ENCODE measurements at places on chromosomes 4 and X.

- DNase-seq: peak; percentile 23
Measured at GRCh38 chr4:93199492-93199891, 629.1 kb upstream of the ATOH1 start.

- no peak for DNase-seq
Measured at GRCh38 chr4:59728496-59728895, 1471.6 kb upstream of the ADGRL3 start.

GRCh38 chrX:8988446-8988845 is 45.5 kb downstream of the FAM9B start:
- DNase-seq: no peak

DNA sequence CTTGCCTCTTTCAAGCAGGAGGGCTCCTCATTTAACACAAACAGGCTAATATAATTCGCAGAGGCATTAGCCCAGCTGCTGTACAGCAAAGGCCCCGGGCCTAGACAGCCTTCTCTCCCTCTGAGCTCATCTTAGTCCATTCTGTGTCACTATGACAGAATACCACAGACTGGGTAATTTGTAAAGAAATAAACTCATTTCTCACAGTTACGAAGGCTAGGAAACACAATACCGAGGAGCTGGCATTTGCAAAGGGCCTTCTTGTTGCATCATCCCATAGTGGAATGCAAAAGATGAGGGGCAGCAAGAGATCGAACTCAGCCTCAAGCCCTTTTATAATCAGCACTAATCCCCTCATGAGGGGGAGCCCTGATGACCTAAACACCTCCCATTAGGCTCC is 48.5 kb downstream of the TSPAN5 start:
- DNase-seq: no peak

DNA sequence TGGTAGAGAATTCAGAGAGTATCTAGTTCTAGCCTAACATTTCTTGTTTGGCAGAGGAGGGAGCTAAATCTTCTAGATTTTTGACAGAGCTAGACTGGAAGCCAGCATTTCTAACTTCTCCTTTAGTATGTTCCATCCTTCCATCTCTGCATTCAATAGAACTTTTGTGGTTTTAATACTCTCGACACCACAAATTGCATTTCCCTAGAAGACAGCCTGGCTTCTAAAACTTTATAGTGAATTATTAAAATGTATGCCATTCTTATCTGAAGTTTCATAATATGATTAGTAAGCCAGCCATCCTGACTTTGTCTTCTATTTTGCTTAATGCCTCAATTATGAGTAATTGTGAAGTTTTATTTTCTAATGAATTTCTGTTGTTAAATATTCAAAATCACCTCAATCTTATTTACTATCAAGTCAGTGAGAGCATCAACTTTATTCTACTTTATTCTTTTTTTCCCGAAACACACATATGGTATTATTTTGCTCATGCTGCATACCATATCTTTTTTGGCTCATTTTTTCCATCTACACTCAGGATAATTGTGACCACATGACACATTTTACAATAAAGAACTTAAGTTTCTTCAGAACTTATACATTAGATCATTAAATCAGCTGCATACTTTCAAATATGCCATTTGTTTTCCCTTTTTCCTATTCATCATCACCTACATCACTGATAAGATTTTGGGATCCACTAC is 30.2 kb downstream of the EDNRA start:
- no peak for DNase-seq

GRCh38 chr4:5024673-5025072 is 5.4 kb upstream of the CYTL1 start:
- no peak for DNase-seq

- no peak for DNase-seq
Measured at GRCh38 chr4:15488136-15488535, 18.5 kb downstream of the CC2D2A start.

GRCh38 chr4:179748837-179749236 is 2306.6 kb upstream of the AGA start:
- DNase-seq: no peak

GRCh38 chr4:186936496-186937375 is 213.1 kb upstream of the FAT1 start:
- no peak for DNase-seq

DNA sequence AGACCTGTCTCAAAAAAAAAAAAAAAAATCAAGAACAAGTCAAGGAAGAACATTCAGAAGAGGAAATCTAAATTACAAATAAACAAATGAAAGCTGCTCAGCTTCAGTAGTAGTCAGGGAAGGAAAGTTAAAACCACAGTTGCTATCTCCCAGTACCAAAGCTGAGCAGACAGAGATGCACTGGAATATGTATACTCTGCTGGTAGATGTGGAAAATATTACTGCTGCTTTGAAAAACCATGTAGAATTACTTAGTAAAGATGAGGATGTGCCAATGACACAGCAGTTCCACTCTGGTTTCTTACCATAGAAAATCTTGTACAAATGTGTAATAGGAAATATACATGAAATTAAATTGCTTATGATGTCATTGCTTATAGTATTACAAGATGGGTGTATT is 25.1 kb upstream of the PRKX start:
- peak; percentile 78 for DNase-seq

DNA sequence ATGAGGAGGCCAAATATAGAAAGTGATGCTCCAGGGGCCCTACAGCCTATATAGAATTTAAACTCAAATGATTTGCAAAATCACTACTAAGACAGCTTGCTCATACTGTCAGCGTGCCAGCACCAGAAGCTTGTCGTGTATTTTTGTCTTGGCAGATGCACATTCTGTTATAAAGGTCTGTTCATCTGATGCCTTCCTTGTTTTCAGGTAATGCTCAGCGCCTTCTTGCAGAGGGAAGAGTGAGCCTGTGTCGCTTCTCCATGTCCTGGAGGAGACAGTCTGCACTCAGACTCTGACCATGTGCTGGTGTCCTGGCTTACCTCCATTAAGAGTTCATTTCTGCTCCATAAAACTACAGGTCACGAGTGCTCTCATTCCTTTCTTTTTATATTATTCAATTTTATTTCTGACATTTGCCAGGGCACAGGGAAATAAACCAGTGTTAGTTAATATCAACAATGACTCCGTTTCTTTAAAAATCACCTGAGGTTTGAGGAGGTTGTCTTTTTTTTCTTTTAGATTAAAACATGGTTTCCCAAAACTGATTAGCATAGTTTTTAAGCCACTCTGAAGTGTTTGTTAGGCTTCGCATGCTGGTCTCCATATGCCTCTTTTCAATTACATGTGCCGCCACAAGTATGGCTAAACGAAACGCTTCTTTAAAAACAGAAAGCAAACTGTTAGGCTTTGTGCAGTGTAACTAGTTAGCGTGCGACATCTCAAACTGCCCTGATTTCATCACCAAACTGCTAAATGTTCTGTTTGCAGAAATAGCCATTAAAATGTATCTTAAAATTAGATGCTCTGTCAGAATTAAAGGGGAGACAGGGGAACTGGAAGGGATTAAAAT is 215.2 kb upstream of the GK2 start:
- DNase-seq: no peak

DNA sequence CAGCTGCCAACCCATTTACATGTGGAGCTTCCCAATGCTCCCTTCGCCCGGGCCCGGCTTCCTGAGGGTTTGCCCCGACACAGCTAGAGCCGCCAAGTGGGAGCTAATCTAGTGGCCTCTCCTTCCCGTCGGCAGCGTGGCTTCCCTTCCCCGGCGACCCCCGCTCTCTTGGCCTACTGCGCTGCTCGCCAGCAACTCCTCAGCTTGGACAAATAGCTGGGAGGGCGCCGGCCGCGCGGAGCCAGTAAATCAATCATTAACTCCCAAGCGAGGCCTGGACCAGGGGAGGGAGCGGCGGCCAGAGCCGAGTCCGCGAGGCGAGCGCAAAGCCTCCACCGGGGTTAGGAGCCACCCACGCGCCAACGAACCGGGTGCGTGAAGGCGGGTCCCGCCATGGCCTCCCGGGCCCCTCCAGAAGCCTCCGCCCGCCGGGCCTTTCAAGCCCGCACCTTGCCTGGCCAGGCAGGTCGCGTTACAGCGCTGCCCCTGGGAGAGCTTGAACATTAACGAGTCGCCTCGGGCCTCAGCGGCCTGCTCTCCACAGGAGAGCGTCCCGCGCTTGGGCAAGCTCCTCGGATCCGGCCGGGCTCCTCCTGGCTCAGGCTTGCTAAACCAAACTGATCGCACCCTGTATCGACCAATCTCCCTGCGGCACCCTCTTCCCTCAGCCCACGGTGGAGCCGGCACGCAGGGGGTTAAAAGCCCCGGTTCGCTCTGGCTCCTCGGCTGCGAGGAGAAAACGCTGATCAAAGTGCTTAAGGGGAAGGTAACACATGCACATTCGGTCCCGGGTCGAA is 10.6 kb upstream of the BCOR start:
- peak; percentile 17 for DNase-seq

DNA sequence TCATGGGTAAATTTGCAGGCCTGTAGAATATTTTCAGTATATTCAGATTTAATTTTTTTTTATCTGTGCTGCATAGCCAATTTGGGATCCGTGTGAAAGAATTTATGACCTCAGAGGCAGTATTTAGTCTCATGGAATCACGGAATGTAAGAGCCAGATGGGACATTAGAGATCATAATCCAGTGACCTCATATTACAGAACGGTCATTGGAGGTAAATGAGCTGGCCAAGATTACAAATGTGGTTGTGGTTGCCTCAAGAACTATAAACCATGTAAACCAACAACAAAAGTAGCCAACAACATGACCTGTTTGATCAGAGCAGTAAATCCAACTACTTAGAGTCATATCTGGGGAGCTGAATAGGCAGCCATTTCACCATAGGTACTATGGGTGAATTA is 71.6 kb downstream of the AMOT start:
- no peak for DNase-seq

DNA sequence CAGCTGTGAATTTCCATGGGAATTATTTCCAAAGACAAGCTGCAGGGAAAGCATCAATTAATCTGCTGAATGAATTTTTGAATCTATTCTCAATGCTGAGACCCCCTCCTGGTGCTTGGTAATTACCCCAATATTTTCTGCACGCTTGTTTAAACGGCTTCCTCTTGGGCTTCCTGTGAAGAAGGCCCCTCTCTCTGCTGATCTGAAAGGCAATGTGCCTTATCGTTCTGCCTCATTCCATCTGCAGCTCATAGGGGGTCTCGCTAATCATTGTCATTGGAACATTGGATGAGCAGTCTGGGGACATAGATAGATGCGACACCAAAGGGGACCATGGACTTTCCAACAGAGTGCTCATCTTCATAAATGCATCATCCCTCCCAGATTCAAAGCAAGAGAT is 851.6 kb downstream of the PDHA2 start:
- DNase-seq: no peak

- DNase-seq: no peak
Measured at GRCh38 chr4:185437809-185438208, 12.0 kb upstream of the UFSP2 start.

Measured in common myeloid progenitor, CD34-positive (primary cell).